ENCODE measurements at places on chromosomes 16 and 17.

- DNase-seq = no peak
Observed at GRCh38 chr17:67080804-67081203, 36.5 kb downstream of the CACNG1 start.

DNA sequence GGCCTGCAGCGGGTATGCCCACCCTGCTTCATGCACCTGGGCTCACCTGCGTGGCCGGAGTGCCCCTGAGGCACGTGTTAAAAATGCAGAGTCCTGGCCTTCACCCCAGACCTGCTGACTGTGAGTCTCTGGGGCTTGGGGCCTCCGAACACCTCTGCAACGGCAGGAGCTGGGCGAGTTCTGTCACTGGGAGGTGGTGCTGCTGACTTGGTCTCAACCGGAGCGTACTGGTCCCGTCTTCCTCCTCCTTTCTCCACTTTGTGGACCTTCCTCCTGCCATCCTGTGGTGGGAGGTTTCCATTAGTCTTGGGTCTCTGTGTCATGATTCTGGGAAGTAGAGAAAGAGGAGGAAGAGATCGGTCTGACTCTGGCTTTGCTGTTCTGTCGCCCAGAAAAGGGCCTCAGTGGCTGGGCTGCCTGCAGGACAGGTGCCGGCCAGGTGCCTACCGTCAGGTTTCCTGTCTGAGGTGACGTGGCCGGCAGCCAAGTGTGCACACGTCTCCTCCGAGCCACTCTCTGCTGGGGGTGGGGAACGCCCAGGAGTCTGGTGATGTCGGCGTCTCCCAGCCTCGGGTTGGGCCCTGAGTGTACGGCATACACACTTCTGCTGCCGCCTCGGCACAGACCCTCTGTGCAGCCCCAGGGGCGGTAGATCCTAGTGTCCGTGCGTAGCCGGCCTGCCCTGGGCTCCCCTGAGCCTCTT lies 6.9 kb downstream of the TSC2 start:
- DNase-seq = no peak

DNA sequence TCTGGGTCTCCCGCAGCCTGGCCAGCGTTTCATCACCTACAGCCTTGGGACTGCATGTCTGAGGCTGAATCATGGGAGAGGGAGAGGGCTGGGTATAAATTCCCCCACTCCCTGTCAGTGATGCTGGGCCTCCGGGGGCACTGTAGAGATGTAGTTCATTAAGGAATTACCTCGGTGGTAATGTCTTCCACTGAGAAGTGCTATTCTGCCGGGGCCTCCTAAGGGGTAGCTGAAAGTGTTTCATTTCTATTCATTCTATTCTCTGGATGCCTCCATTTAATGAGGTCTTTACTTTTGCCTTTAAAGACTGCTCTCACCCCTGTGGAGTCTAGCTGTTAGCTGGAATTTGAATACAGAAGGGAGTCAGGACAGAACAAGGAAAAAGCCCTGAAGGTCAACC lies 116.4 kb upstream of the HS3ST4 start:
- DNase-seq = no peak

GRCh38 chr17:47802341-47803022 lies 19.1 kb downstream of the OSBPL7 start:
- DNase-seq = no peak

DNA sequence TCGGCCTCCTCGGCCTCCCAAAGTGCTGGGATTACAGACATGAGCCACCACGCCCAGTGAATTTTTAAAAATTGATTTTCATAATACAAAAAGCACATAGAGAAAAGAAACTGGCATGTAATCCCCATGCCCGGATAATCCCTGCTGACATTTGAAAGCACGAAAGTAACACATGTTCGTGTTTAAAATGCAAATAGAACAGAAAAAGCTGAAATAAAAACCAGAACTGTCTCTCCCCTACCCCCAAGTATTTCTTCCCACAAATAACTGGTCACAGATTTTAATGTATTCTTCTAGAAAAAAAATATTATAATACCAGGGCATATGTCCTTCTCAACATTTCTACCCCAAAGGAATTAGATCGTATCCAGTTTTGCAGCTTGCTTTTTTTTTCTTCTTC lies 222.9 kb downstream of the SLC39A11 start:
- DNase-seq = no peak

DNA sequence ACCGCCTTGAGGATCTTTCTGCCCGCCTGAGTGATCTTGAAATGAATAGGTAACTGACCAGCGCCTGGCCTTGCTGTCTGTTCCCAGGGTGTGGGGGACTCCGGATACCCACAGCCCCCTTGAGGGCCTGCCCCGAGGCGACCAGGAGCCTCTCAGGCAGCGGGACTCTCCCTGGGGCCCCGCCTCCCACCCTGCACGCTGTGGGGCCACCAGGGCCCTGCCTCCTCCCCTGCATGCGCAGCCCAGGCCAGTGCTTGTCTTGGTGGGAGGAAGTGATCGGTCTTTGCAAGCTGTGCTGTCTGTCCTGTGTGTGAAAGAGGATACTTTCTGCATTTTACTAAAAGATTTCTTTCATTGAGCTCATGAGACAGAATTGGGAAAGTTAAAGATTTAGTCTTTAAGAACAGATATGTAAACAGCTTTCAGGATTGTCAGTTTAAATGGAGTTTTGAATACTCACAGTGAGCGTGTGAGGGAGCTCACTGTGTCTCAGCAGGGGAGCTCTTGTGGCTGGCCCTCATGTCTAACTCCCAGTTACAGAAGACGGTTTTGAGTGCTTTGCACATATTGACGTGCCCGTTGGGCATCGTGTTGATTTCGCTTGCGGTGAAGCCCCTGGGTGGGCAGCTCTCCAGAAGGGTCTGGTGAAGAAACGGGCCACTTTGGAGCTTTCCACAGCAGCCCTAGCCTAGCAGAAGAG lies 36.1 kb upstream of the CAPN15 start:
- no peak for DNase-seq

All from natural killer cell treated with Interleukin-12 subunit alpha and Interleukin-12 subunit beta and Interleukin-15 and Interleukin-18, amount 100 ng/mL, for 72 hours (primary cell).